ENCODE measurements at places on chromosomes 16 and 17.

- no peak for DNase-seq
These were observed 5.6 kb downstream of the CD300LG start for GRCh38 chr17:43852571-43852970.

DNA sequence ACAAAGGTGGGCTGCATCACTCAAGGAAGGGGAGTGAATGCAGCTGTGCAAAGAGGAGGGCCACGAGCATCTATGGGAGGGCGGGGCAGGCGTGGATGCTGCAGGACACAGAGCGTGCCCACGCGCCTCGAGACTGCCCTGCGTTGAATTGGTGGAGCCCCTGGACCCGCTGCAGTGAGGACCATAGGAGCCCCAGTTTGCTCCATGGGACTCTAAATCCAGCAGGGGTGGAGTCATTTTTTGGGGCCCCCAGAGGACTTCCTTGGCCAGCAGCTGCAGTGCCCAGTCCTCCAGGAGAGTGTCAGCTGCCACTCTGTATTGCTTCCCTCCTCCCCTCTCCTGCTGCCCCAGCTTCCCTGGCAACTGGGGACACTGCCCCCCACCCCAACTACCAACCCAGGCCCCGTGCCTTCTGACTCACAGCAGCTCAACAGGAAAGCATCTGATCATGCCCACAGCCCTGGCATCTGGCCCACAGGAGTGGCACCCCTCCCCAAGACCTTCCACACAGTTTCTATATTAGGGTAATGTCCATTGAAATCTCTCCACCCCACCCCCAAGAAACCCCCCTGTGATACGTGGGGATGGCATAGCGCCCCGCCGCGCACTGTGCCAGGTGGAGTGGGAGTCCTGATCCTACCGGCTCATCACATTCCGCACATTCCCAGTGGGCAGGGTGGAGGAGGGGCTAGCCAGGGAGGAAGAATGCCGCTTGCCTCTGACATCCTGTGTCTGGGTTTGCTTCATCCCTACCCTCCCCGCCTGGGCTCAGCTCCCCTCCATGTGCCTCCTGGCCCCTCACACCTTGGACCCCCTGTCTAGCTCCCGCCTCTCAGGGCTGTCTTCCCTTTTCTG lies 27.8 kb upstream of the ITGA3 start:
- peak; percentile 92 for DNase-seq

DNA sequence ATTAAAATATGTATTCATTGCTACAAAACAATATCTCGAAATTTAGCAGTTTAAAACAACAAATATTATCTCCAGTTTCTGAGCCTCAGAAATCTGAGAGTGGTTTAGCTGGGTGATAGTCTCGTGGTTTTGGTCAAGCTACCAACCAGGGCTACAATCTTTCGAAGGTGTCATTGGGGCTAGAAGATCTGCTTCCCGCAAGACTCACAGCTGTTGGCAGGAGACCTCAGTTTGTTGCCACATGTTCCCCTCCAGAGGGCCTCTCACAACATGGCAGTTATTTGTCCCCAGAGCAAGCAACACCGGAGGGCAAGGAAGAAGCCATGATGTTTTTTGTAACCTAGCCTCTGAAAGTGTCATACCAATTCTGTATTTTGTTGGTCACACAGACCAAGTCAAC lies 12.0 kb upstream of the BCAS3 start:
- DNase-seq = no peak

DNA sequence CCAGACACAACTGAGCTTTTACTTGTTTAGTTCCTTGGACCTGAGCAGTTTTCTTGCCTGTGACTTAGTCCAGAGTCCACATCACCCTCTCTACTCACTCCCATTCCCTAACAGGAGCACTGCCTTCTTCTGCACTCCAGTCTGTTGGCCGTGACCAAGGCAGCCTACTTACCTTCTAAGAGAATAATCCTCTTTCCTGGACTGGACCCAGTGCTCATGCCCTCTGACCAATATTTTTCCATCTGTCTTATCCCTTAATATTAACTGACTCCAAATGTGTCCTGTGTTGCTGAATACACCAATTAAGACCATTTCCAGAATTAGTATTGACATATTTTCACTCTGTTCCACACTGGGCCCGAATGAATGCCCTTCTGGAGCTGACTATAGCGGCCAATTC lies 681.0 kb upstream of the KIF2B start:
- DNase-seq = no peak

GRCh38 chr17:56710986-56711385 lies 117.5 kb downstream of the NOG start:
- no peak for DNase-seq

- no peak for DNase-seq
These were observed 48.7 kb downstream of the TMEM100 start for GRCh38 chr17:55673743-55674506.

- DNase-seq = no peak
These were observed 666.0 kb upstream of the CA10 start for GRCh38 chr17:52824542-52824941.

GRCh38 chr16:52114379-52114778 lies 432.6 kb downstream of the TOX3 start:
- DNase-seq = no peak

GRCh38 chr17:57971572-57971971 lies 16.4 kb upstream of the CUEDC1 start:
- DNase-seq = no peak

DNA sequence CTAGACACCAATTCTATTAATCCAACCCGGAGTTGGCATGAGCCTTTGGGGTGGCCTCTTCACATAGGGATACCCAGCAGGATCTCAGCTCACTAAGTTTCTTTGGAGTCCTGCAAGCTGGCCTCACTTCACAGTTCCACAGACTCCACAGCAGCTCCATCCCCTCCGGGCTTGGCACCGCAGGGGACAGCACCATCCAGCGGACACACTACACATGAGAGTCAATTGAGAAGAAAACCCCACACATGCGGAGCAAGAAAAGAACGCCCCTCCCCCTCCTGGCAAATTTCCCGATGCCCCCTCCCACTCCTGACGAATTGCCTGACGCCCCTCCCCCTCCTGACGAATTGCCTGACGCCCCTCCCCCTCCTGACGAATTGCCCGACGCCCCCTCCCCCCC lies 31.1 kb downstream of the KLHDC4 start:
- no peak for DNase-seq

DNA sequence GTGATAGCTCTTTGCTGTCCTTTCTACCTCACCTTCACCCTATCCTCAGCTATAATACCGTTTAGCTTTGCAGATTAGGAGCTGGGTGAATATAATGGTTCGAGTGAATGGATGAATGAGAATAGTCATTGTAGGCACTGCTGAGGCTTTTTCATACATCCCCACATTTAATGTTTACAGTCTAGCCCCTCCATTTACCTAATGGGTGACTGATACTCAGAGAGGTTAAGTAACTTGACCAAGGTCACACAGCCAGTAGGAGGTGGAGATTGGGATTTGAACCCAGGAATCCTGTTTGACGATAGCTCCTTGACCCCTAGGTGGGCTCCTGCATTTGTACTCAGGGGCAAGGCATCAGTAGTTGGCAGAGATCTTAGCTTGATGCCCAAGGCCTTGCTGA lies 195.6 kb downstream of the CCDC182 start:
- no peak for DNase-seq

DNA sequence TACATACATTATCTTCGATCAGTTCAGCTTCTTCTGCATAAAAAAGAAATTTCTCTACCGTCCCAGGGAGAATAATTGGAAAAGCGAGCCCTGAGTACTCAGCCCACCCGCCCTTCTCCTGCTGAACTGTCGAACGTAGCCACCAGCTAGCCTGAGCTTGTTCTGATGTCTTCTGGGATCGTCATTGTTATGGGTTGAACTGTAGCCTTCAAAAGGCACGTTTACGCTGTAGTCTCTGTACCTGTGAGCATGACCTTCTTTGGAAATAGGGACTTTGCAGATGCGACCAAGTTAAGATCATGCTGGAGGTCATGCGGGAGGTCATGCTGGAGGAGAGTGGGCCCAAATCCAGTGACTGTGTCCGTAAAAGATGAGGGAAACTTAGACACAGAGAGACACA lies 86.2 kb downstream of the CMIP start:
- DNase-seq = no peak

- DNase-seq = no peak
These were observed 184.4 kb downstream of the AATF start for GRCh38 chr17:37133136-37133535.

DNA sequence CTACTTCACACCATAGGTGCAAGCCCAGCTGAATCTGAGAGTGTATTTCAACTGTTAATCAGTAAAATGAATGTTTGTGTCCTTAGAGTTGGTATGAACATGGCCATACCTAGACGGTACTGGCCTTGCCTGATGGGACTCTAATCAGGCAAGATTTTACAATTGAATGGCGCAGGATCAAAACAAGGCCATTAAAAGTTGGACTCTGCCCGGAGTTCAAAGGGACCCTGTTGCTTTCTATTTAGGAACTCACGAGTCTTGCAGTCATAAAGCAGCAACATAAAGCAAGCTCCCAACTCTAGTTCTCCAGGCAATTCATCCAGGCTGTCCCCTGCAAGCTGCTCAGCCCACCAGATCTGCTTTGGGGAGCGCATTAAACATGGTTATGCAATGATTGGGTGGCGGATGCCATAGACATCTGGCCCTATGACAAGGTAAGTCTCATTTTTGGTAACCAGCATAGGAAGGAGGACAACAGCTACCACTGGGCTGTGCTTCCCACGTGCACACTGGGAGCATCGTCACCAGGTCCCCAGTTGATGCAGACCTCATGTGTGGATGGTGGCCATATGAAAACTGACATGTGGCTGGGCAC lies 8.8 kb downstream of the TMEM186 start:
- no peak for DNase-seq

GRCh38 chr17:59441464-59442096 lies 110.1 kb downstream of the YPEL2 start:
- no peak for DNase-seq

- DNase-seq = no peak
These were observed 107.6 kb upstream of the MED13 start for GRCh38 chr17:62172492-62173291.

- no peak for DNase-seq
These were observed 7.5 kb downstream of the TIMP2 start for GRCh38 chr17:78917451-78918275.

- DNase-seq = no peak
These were observed 81.5 kb downstream of the MYO1D start for GRCh38 chr17:32795339-32795979.

DNA sequence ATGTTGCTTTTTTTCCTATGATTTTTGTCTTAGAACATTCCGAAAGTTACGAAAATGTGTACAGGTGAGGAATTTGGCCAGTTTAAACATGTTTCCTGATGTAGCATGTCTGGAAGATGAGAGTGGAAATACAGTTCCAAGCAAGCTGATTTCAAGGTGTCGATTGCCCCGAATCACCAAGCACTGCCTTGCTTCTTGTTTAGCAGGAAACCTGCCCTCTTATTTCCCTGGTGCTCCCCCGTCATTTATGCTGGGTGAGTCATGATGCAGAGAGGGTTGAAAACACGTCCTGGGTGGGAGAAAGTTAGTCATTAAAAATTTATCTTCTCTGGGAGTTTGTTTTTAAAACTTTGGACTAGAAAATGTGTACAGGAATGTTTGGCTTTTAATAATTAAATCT lies 608.6 kb upstream of the EEF2KMT start:
- no peak for DNase-seq

- no peak for DNase-seq
These were observed 97.2 kb downstream of the ZNF18 start for GRCh38 chr17:11900041-11900476.

DNA sequence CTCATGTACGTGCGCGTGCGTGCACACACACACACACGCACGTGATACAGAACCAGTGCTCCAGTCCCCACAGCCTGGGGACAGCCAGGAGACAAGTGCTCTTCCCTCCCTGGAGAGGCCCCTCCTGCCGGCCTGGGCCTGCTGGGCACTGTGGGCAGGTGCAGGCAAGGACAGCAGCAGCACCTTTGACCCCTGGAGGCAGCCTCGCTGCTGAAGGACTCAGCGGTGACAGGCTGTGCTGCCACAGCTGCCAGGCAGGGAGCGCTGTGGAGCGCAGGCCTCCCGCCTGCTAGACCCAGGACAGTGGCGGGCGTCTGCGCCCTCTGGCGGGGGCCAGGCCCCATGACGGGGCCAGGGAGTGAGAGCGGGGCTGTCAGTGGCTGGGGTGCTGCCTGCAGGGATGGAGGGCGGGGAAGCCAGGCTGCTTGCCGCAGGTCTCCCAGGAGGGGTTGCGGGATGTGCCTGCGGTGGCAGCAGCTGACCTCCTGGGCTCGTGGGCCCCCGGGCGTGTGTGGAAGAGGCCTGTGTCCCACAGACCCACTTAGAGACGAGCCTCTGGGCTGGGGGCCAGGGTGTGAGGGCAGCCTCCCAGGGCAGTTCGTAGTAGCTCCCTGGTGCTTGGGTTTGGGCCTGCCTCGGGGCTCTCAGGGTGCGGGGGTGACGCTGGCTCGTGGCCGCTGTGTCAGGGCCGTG lies 63.5 kb upstream of the PVALEF start:
- DNase-seq = peak; percentile 97

DNA sequence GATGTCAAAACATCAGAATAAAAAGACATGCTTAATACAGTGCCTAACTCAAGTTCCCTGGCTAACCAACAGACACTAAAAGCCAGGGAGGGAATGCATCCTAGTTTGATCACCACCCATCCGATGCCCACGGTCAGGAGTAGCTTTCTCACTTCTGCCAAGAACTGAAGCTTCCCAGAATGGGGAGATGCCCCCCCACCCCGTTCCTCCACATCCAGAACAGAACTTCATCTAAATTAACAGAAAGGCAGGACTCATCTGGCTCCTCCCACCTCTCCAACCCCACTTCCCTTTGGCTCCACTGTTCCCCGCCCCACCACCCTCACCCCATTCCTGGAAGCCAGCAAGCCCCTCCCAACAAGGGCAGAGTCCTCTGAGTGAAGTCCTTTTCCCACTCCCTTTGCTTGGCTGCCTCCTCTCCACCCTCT lies 33.7 kb downstream of the GDE1 start:
- DNase-seq = no peak

GRCh38 chr17:58339755-58340404 lies 11.3 kb upstream of the TSPOAP1 start:
- DNase-seq = no peak

DNA sequence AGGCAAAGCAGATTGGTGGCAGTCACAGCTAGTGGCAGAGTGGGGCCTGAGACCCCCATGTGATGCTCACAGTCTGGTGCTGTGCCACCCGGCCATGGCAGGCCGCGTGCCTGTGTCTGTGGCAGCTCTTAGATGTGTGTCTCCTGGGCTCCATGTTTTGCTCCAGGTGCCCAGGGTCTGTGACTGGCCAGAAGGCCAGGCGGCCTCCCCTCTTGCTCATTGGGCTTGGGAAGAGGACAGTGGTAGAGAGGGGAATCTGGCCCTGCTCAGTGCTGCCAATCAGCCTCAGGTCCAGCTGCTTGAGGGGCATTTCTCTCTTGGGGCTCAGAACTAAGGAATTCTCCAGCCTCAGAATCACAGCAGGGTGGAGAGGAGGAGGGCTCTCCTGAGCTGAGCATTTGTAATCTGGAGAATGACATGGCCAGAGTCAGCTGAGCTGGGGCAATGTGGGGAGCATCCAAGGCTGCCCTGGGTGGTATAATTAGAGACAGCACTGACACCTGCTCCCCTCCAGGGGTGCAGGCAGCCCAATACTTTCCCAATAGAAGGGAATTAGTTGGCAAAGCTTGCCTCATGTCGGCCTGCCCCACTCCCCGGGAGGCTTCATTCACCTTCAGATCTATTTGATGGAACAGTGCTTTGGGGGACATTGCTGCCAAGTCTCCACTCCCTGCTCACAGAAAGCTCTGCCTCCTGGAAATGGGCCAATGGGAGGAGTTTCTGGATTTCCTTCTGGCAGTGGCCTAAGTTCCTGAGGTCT lies 2.7 kb upstream of the LASP1NB start:
- peak; percentile 47 for DNase-seq
